ENCODE measurements at places on chromosomes 4 and X. TPM values are rescaled to one million over a fixed set of nuclear protein-coding genes. Genes with fewer than 3 reads are reported as not detected.

- no peak for DNase-seq
Measured at GRCh38 chrX:18753631-18754030, 46.2 kb downstream of the PPEF1 start.

CFAP99 gene
- total RNA-seq: 0.33 TPM

- no peak for DNase-seq
Measured at GRCh38 chrX:136754651-136755050, 26.1 kb downstream of the ARHGEF6 start.

DNA sequence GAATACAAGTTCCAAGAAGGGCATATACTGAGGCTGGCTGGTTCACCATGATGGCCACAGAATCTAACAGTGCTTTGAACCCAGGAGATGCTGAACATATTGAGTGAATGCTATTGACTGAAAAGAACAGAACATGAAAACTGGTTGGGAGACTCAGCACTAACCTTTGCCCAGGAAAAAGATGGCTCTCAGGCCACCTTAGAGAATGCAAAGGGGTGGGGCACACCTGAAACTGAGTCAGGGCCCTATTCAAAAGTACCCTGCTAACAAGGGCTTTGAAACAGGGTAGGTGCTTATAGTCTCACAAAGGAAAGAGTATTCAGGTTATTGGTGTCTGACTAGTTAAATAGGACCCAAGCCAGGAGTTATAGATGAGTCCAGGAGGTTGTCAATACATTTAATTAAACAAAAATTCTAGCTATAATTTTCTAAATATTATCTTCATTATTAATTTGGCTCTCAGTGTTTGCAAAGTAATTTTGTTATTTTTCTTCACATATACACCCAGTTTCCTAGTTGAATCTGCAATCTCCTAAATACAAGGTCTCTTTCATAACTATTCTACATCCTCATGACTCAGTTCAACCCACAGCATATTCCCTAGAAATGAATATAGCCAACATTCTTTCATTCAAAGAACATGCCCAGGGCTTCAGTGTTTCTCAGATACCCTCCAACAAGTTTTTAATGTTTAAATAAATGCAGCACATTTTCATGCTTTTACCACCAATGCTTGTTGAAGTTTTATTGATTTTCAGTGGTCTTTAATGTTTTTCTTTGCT, 144.2 kb upstream of the RAPGEF2 start:
- no peak for DNase-seq

- DNase-seq: no peak
Measured at GRCh38 chrX:118980761-118981160, 6.3 kb downstream of the LONRF3 start.

DNA sequence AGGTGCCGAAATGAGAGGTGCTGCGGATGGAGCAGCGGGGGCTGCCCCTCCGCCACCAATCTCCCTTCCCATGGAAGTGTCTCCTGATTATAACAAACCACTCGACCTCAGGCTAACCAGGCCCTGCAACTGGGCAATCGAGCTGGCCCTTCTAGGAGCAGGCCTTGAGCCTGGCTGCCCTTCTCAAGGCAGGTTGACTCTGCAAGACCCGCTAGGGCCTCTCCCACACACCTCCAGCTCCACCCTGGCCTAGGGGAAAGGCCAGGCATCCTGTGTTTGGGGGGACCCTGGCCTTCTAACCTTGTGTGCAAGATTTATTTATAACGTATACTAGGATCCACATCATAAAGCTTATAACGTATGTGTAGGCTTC, 3.7 kb upstream of the BCOR start:
- DNase-seq: no peak

- DNase-seq: no peak
Measured at GRCh38 chrX:33415459-33415858, 204.1 kb upstream of the DMD start.

MID2 gene
- total RNA-seq: 3.7 TPM

DNA sequence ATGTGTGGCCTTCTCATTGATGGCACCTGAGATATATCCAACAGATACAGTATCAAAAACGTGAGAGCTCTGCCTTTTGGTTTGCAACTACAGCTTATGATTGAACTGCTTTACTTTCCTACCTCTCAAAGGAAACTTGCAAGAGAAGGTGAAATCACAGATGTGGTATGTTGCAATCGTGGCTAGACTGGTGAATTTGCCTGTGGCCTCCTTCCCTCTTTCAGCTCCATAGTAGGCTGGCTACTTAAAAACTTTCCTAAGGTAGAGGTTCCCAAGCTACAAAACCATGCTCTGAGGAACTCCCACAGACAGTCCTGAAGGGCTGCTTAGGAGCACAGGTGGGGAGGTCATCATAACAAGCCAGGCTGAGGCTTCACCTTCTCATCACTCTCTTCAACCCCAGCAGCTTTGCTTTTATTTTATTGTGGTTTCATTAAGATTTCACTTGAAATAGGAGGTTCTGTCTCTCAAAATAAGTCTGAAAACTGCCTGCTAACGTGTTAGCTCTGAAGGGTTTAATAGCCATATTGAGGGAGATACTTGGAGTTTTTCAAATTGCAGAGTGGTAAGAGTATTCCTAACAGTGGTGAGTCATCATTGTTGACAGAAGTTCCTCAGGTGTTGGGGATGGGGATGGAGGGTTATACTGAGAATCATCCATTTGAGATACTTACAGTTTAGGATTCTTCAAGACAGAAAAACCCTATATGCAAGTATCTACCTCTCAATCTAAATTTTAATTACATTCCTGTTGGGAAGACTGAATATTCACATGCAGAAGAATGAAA, 93.5 kb upstream of the UCP1 start:
- DNase-seq: no peak

- no peak for DNase-seq
Measured at GRCh38 chr4:3862640-3863420, 96.6 kb downstream of the ADRA2C start.

GRCh38 chrX:127390316-127390715, 570.8 kb downstream of the PRR32 start:
- no peak for DNase-seq

SRPX2 gene
- 7.8 TPM for total RNA-seq

- no peak for DNase-seq
Measured at GRCh38 chrX:46792810-46793188, 33.9 kb upstream of the SLC9A7 start.

DNA sequence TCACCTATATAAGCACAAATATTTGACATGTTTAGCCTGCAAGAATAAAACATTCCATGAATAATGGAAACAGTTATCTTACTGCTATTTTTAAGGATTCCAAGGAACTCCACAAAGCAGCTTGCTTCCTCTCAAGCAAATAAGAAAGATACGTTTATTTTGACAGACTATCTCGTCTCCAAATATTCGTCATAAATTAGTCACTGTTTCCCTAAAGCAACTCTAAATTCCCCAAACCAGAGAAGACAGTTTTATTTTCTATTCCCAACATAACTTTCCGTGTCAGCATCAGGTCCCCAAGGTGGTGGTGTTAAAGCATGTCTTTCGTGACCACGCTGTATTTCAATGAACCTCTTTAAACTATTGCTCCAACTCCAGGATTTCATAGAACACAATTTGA, 24.3 kb upstream of the DKK2 start:
- DNase-seq: no peak

AMTN gene
- not detected for total RNA-seq

GRCh38 chr4:875818-876423, 50.0 kb upstream of the CPLX1 start:
- no peak for DNase-seq

- DNase-seq: no peak
Measured at GRCh38 chrX:17462881-17463280, 87.9 kb downstream of the NHS start.

GRCh38 chr4:6207602-6208001, 7.3 kb upstream of the JAKMIP1 start:
- DNase-seq: no peak

DNA sequence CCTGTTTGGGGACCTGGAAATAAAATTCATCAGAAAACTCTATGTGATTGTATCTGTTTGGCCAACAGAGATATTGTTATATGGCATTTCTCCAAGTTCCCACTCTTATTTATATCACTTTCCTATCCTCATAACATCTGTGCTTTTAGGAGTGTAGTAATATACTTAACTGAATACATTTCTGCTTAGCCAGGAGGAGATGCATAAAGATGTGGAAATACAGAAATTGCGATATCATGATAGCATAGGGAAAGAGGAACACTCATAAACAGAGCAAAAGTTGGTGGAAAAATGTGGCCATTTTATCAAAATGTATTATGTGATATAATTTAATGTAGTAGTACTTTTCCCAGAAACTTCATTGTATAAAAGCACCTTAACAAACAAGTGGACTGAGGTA, 46.1 kb upstream of the TSPAN7 start:
- no peak for DNase-seq

TSPAN7 gene
- total RNA-seq: 10.1 TPM

DNA sequence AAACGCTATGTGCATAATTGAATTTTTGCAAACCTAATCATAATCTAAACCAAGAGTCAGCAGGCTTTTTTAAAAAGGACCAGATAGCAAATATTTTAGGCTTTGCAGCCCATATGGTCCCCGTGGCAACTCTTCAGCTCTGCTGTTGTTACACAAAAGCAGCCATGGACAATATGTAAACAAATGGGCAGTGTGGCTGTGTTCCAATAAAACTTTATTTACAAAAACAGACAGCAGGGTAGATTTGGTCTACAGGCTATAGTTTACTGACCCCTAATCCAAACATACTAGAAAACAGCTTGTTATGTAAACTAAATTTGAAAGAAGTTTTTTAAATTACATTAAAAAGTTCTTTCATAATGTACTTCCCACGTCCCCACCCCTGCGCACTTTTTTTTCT, 53.1 kb downstream of the FUNDC1 start:
- DNase-seq: no peak

DNA sequence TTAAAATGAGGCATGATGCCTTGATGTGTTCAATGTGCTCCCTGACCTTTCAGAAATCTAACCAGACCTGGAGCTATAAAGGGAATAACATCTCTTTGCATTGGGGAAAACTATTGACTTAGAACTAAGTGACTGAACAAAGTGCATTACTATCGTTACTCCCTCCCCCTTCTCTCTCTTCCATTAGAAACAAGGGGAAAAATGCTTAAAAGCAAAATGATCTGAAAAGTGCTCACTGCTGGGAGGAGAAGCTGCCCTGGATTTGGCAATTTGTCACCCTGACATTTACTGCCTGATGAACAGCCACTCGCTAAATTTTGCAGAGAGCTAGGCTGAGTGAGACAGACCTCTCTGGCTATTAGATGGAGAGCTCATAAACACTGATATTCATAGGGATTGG, 48.6 kb upstream of the PARM1 start:
- DNase-seq: no peak

GATA1 gene
- 39.9 TPM for total RNA-seq

GRCh38 chr4:93828332-93828994, at the start of gene ATOH1:
Gene ATOH1 (plus strand): TSS chr4:93828753. CDS start chr4:93828927, 174 bp downstream.
- no peak for DNase-seq

CTAG1A gene
- not detected for total RNA-seq

DNA sequence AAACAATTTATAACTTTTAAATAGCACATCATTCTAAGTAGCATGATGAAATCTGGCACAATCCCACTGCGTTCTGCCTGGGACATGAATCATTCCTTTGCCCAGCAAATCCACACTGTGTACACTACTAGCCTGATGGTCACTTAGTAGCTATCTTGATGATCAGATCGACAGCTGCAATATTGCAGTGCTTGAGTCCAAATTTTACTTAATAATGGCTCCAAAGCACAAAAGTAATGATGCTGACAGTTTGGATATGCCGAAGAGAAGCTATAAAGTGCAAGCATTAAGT, 86.6 kb upstream of the NPNT start:
- no peak for DNase-seq

DNA sequence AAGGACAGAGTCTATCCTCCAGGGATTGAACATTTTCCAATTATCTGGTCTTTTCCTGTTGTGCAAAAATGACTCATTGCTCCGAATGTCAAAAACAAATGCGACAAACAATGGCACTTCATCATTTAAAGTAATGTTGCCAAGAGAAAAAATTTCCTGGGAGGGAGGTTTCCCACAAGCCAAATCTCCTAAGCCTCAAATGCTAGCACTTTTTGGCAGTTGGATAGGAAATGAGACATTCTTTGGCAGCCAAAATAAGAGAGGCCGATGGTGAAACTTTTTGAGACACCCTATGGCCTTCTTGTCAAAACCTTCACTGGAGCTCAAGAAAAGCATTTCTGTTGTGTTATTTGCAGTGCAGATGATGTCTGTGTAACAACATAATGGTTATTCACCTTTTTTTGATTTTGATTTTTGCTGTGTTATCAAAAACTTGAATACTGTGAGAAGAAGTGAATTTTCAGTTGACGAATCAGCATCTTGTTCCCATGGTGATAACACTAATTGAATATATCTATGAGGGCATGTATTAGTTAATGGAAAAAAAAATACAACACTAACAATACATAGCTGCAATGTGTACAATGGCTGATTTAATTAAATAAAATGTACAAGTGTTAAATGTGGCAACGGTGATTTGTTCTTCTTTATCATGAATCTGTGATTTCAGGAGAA, 333.8 kb downstream of the ANK2 start:
- DNase-seq: no peak

DNA sequence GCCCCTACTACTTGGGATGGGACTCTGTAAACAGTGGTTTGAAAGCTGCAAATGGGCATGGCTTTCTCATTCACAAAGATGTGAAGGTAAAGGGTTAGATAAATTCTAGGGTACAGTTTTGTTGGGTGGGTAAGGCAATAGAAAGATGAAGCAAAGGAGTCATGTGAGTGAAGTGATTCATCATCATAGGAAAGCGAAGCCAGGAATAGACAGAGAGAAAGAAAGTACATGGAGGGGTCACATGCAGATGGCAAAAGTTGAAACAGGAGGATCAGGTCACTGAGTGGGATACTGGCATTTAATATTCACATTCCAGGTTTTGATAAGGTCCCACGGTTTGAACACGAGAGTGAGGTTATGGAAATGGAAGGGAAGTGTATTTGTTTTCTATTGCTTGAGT, 8.2 kb upstream of the ABCG2 start:
- no peak for DNase-seq

DNA sequence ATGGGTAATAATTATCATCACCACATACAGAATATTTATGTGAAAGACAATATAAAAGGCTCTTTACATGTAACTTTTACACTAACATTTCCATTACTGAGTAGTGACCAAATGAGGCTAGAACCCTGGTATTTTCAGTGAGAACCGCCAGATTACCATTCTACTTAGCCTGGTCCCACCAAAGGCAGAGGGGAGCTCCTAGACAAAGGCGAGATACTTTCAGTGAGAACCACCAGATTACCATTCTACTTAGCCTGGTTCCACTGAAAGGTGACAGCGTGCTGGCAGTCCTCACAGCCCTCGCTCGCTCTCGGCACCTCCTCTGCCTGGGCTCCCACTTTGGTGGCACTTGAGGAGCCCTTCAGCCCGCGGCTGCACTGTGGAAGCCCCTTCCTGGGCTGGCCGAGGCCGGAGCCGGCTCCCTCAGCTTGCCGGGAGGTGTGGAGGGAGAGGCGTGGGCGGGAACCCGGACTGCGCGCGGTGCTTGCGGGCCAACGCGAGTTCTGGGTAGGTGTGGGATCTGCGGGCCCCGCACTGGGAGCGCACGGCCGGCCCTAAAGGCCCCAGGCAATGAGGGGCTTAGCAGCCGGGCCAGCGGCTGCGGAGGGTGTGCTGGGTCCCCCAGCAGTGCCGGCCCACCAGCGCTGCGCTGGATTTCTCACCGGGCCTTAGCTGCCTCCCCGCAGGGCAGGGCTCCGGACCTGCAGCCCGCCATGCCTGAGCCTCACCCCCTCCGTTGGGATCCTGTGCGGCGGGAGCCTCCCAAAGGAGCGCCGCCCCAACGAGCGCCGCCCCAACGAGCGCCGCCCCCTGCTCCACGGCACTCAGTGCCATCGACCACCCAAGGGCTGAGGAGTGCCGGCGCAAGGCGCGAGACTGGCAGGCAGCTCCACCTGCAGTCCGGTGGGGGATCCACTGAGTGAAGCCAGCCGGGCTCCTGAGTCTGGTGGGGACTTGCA, 1276.1 kb downstream of the PCDH7 start:
- no peak for DNase-seq

FAM184B gene
- total RNA-seq: not detected

DCLK2 gene
- 0.70 TPM for total RNA-seq

Data from liver (tissue), 10 donors.